Heart right ventricle (tissue), 16 donors: ENCODE measurements at places on chromosomes 1 and 21.
A peak's percentile ranks its signal among the peaks of the same experiment; 100 is the strongest.

- H3K27me3 ChIP-seq, result no peaks in the 10 kb centered on the region
- H3K27ac ChIP-seq, result no peak overlapping the region
- DNase-seq, result no peak
- no peaks in the 10 kb centered on the region for H3K36me3 ChIP-seq
- no peak overlapping the region for H3K4me3 ChIP-seq
Observed at GRCh38 chr1:114320586-114320985, 166.9 kb upstream of the SYT6 start.

DNA sequence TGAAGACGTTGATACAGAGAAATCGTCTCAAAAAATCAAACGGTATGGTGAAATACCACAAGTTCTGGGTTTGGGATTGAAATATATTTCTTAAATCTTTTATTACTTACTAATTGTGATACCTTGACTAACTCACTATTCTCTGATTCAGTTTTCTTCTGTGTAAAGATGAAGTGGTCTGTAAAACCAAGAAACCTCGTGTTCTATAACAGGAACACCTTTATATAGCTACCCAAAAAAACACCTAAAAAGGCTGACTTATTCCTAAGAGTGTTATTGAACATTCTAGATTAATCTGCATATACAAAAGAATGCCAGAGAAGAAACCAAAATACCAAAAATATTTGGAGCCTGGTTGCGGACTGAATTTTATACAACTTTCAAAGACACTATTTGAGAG, 721 bp downstream of the LRRIQ3 start:
- H3K27ac ChIP-seq, result peak overlapping the region; percentile 77
- DNase-seq, result no peak
- no peaks in the 10 kb centered on the region for H3K4me1 ChIP-seq
- H3K27me3 ChIP-seq, result no peaks in the 10 kb centered on the region
- H3K4me3 ChIP-seq, result peak overlapping the region; percentile 58

DNA sequence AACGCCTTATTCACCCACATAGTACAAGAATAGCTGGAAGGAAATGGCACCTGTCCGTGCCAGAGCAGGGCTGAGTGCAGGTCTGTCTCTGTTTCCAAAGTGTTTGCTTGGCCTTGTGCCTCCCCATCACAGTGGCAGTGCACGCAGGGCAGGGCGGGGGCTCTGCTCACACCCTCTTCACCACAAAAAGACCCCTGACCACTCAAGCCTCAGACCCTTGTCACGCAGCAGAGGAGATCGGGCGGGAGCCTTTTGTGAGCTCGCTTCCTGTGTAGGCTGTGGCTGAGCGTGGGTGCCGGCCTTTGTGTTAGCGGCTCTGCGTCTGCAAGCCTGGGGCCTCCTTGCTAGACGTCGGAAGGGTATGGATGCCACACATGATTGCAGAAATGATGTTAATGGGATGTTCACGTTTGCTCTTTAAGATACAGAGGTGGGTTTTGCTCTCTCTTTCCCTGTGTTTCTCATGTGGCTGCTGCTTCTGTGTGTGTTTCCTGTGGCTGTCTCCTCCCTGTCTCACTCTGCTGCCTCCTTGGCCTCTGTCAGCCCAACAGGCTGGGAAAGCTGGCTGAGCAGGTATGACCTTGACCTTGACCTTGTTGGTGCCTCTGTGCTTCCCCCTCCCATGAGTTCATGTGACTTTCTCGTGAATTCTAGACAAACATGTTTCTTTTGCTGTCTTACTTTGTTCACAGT, 45.4 kb downstream of the S100B start:
- DNase-seq, result no peak
- peak overlapping the region; percentile 20 for H3K4me3 ChIP-seq
- H3K4me1 ChIP-seq, result peaks cover 11% of the 10 kb centered on the region
- peaks cover 98% of the 10 kb centered on the region for H3K36me3 ChIP-seq
- peak overlapping the region; percentile 47 for H3K27ac ChIP-seq

- H3K4me3 ChIP-seq, result no peak overlapping the region
- H3K36me3 ChIP-seq, result no peaks in the 10 kb centered on the region
Observed at GRCh38 chr1:58006421-58007046, 540.0 kb downstream of the OMA1 start.

GRCh38 chr1:214957330-214958137, 125.0 kb upstream of the KCNK2 start:
- no peaks in the 10 kb centered on the region for H3K36me3 ChIP-seq
- H3K4me3 ChIP-seq, result no peak overlapping the region
- no peak overlapping the region for H3K27ac ChIP-seq
- no peaks in the 10 kb centered on the region for H3K4me1 ChIP-seq
- DNase-seq, result no peak

DNA sequence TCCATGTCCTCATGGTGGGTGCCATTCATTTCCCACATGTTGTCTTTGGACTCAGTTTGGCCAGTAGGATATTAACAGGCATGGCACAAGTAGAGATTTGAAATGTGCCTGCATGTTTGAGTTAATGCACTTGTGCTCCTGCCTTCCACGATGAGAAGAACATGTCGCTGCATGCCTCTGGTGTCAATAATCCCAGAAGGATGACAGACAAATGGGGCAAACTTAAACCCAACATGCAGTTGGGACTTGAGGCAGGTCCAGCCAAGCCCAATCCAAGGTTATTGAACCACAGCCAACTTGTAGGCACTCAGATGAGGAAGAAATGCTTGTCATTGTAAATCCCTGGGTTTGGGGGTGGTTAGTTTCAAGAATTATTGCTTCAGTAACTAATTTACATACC, 174.6 kb downstream of the TRIM33 start:
- no peak overlapping the region for H3K27ac ChIP-seq
- DNase-seq, result no peak
- H3K4me3 ChIP-seq, result no peak overlapping the region
- no peaks in the 10 kb centered on the region for H3K36me3 ChIP-seq
- no peaks in the 10 kb centered on the region for H3K27me3 ChIP-seq
